ENCODE measurements at places on chromosomes 2 and 18.

DNA sequence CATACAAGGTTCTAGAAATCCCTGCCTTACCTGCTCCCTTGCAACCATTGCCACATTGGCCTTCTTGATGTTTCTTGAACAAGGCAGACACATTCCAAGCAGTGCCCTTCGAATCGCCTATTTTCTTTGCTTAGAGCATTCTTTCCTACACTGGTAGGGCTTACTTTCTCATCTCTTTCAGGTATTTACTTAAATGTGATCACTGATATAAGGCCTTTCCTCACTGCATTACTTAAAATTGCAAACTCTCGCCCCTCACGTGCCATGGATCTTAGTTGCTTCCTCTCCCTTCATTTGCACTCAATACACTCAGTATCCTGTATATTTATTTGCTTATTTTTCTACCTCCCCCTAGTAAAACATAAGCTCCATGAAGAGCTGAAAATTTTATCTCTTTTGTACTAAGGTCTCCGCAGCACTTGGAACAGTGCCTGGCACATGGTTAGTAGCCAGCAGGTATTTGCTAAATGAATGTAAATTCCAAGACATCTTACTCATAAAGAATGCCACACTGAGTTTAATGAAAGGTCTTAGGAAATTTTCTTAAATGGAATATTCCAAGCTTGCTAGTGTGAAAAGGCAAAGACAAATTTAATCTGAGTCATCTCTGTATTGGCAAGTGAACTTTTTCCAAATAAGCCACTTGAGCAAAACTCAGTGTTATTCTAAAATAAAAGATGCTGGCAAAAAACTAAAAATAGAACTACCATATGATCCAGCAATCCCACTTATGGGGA, 42.4 kb upstream of the FIGN start:
- DNase-seq, result no peak

GRCh38 chr2:50872543-50872942, 159.4 kb downstream of the NRXN1 start:
- DNase-seq, result no peak

GRCh38 chr18:40944576-40944975, 1010.5 kb upstream of the PIK3C3 start:
- no peak for DNase-seq

DNA sequence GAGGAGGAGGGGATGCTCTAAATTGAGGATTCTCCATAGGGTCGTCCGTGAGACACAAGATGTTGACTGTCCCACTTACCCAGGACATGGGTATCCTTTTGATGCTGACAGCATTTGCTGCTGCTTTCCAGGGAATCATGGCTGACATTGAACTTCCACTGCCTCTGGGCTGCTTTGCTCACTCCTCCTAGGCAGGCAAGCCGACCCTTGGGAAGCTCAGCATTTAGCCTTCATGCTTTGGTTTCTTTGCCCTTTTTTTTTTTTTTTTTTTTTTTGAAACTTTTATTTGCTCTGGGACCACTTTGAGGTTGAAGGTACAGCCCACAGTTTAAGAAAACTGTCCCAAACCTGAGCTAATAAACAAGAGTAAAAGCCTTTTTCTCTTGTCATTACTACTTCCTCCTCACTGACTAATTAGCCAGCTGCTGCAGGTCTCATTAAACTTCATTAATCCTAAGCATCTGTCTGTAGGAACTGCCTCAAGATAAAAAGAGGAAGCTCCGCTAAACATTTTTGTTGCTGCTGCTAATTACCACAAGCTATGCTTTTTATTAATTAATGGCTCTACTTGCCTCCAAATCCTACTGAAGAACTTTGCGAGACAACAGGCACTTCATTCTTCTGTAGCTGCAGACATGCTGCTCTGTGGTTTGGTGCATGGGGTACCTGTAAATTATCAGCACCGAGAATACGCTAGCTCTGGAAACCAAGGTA, 125.4 kb downstream of the SPTBN1 start:
- DNase-seq, result peak; percentile 35

GRCh38 chr2:36338827-36339145, 16.8 kb upstream of the CRIM1 start:
- DNase-seq, result no peak

GRCh38 chr2:36659218-36659617, 37.3 kb upstream of the VIT start:
- DNase-seq, result no peak

- DNase-seq, result no peak
These were observed 93.1 kb downstream of the INPP5D start for GRCh38 chr2:233153146-233153798.

- no peak for DNase-seq
These were observed 82.7 kb downstream of the MRO start for GRCh38 chr18:50737127-50737526.

GRCh38 chr2:12046641-12047040, 300.2 kb downstream of the LPIN1 start:
- DNase-seq, result no peak

- DNase-seq, result no peak
These were observed 140.2 kb upstream of the BCL2L11 start for GRCh38 chr2:110980339-110981062.

DNA sequence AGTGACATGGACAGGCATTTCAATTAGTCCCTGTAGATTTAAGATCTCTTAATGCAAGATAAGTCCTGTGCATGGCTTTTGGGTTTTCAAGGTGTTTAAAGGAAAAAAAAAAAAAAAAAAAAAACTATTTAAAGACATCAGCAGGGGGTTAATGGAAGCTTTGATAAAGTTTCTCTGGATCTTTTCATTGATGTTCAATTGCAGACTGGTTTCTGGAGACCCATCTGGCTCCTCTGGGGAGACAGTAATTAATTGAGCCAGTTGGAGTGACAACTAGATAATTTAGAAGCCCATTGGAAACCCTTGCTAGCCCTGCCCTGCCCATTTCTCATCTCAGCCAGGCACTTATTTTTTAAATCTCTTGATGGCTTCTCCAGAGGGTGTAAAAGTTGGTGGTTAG, 98.7 kb downstream of the EPHA4 start:
- DNase-seq, result no peak

- DNase-seq, result no peak
These were observed 174.8 kb downstream of the HDAC4 start for GRCh38 chr2:239225871-239226561.

GRCh38 chr2:125564471-125564870, 1091.5 kb upstream of the GYPC start:
- DNase-seq, result no peak

- DNase-seq, result no peak
These were observed 40.3 kb downstream of the RBMS1 start for GRCh38 chr2:160453111-160453820.

- no peak for DNase-seq
These were observed 38.3 kb downstream of the SFXN5 start for GRCh38 chr2:73033142-73033765.

GRCh38 chr2:132740081-132740720, 70.2 kb upstream of the LYPD1 start:
- DNase-seq, result no peak

GRCh38 chr2:27855476-27855875, 34.7 kb downstream of the RBKS start:
- no peak for DNase-seq

DNA sequence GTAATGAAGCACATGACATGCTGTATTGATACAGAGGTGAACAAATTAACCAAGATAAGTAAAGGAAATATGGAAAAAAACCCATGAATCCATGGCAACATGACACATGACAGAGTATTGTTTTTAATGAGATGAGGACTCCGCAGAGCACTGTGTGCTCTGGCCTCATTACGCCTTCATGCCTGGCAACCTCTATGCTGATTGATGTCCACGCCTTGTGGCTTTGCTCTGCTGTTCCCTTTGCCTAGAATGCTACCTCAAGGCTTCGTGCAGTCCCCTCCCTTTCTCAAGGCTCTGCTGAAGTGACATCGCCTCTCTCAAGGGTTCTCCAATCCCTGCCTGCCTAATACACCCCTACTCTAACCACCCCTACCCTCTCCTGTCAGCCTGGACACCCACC, 8.4 kb downstream of the SIGLEC15 start:
- DNase-seq, result no peak

- peak; percentile 38 for DNase-seq
These were observed 69.3 kb downstream of the MBP start for GRCh38 chr18:77063260-77063659.

- no peak for DNase-seq
These were observed 427.7 kb upstream of the HS6ST1 start for GRCh38 chr2:128746356-128746755.

DNA sequence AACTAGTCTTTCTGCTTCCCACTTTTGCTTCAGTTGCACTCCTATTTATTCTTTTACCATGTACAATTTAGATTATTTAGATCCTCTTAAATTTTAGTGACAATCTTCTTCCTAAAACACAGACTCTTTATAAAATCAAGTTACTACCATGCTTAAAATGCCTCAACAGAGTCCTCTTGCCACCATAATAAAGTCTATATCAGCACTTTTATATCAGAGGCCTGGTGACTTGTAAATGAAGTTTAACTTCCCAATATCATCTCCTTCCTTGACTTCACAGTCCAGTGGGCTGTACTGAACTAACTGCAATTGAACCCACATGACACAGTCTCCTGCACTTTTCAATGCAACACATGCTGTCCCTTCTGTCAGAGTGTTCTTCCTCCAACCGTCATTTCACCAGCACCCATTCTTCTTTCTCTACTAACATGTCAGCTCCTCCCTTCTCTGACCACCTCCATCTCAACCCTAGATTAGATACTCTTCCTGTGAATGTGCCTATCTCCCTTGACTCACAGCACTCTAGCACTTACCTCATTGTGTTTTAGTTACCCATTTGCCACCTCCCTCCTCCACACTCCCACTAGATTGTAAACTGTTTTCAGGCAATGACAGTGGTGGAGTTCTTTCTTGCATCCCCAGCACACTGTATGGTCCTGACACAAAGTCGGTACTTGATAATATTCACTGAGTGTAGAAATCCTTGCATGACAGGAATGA, 414.9 kb downstream of the SATB2 start:
- DNase-seq, result no peak

DNA sequence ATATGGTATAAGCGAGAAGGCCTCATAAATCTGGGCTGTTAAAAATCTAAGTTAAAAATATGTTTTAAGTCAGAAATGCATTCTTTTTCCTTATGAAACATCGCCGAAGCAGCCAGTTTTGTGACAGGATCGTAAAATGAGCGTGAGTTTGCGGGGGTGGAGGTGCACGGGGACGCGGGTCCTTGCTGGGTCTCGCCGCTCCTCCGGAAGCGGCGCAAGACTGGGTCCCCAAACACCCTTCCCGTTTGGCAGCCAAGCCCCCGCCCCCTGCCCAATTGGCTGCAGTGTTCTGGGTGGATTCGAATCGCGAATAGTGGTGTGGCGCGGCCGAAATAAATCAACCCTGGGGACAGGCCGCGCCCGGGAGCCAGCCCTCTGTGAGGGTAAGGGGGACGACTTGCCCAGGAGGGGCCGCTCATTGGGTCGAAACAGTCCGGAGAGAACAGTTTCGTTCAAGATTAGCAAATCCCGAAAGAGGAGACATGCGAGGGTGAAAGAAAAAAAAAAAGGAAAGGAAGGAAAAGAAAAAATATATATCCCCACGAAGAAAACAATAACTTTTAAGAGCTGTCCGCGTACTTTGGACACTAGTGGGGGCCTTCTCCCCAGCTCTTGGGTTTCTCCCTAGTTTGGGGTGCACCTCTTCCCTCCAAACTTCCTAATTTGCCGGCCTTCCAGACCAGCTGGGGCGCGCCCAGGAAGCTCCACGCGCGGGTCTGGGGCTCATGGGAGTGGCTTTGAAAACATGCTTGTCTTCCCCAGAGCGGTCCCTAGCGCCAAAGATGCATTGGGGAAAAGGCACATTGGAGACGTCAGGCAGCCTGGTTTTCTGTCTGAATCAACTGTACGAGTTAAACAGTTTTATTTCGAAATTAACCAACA, 3.1 kb upstream of the GATA6 start:
- DNase-seq, result no peak

DNA sequence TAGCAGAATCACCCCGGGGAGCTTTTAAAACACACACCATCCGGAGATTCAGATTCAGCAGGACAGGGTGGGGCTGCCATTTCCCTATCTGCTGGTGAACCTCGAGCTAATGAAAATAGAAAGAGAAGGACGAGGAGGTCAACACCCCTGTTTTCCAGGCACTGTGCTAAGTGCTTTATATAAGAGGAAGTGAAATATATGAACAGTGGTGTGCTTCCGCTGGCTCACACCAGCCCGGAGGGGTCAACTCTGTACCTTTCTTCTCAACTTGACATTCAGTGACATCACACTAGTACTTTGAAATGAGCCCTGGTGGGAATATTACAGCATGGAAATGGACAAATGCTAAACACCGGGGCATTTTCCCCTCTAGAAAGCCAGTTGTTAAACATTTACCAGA, 108.3 kb upstream of the LTBP1 start:
- no peak for DNase-seq

- DNase-seq, result no peak
These were observed 90.1 kb downstream of the MALT1 start for GRCh38 chr18:58761241-58761969.

DNA sequence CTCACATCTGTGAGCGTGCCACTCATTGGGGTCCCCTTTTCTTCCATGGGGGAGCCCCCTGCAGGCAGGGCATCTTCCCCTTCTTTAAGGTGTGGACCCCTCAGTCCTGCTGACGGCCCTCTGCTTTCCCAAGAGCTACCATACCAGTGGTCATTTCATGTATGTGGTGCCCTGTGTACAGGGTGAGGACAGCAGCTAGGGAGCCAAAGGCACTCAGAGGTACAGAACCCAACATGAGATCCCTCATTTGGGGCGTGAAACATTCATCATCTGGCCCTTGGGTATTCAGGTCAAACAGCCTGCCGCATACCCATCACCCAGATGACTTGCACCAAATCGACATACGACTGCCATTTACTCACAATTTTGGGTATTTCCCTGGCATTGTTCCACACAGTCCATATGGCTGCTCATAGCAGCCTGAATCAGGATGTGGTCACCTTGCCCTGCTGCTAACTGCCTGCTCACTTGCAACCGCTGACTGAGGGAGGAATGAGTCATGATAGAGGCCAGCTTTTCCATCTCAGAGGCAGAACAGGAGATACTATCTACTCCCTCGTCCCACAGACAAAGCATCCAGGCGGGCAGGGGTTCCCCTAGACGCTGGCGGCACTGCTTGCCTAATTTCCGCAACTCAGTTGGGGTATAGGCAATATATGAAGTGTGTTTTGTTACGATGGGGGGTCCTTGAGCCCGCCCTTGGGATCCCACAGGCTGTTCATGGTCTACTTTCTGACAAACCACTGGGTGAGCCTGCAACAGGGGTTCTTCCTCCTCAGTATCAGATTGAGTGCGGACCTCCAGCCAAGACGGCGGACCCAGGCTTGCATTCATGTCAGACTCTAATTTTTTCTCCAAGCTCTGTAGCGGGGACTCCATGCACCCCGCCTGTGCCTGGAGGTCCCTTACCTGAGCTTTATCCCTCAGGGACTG, 228.6 kb downstream of the SATB2 start:
- no peak for DNase-seq

DNA sequence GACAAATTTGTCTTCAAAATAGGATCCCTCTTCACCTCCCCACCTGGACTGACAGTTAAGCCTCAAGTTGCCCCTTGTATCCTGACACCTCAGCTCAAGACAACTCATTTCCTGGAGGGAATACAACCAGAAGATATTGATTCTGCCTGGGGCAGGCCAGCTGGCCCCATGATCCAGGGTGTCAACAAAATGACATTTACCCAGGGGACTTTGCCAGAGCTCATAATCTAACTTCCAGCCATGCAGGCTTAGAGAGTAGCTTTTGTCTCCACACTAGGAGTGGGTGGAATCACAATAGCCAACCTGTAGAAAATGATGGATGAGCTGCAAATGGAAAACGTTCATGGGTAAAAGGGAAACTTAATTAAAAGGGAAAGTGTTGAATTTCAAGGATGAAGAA, 220.1 kb upstream of the DPP10 start:
- DNase-seq, result no peak

- DNase-seq, result no peak
These were observed 183.9 kb upstream of the LINC00305 start for GRCh38 chr18:64332835-64333234.

Measured in memory B cell (primary cell).